Caco-2 (cell line): ENCODE measurements at places on chromosomes 2 and 18.

DNA sequence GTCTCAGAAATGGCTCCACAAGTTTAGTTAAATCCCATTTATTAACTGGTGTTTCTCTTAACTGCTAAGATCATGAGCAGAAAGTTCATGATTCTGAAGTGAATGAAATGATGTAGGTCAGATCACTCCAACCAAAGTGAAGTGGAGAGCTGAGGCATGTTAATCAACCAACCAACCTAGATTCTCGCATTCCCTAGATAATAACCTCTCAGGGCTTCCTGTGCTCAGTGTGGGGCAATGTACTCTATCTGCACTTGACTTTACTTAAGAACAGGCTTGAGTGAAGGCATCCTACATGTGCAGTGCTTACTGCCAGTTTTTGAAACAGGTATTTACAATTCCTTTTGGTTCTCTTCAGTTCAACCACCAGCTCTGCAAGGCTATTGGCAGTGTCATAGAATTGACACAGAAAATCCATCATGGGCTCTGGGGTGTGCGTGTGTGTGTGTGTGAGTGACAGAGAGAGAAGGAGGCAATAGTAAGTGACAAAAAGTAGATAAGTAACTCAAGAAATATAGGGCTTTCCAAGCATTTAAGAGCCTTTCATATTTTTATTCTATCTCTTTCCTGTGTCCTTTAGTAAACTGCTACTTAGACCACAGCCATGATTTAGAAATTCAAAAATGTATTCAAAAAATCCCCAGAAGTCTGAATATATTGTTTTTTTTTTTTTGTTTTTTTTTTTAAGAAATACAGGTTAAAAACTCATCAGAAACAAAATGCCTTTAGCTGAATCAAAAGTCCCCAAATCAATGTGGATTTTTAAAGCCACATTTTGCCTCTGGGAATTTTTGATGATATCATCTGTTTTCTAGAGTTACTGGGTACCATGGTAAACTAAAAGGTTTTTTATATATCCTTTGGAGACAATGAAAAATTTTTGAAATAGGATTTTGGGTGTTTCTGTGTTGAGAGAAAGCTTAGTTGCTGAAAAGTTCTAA, 28.6 kb downstream of the DOCK10 start:
- DNase-seq, result no peak
- H3K4me3 ChIP-seq, result no peak overlapping the region
- H3K27ac ChIP-seq, result no peak overlapping the region
- no peaks in the 10 kb centered on the region for H3K4me1 ChIP-seq
- no peaks in the 10 kb centered on the region for H3K27me3 ChIP-seq

DNA sequence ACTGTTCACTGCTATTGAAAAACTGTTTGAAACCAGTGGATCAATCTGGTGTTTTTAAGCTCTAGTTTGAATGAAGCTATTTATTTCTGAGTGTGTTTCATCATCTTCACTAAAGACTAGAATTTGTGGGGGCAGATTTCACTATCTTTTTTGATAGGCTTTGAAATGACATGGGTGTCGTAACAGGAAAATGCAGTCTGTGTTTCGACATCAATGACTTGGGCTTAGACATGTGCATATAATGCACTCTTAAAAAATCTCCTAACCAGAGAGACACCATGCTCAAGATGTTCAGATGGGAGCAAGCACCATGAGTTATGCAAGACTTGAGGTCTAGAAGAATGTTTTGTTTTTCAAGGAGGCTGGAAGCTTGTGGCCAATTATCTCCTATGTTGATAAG, 221.6 kb downstream of the GPD2 start:
- H3K4me3 ChIP-seq, result no peak overlapping the region
- no peaks in the 10 kb centered on the region for H3K27me3 ChIP-seq
- no peak overlapping the region for H3K27ac ChIP-seq
- DNase-seq, result no peak
- no peaks in the 10 kb centered on the region for H3K36me3 ChIP-seq
- H3K4me1 ChIP-seq, result no peaks in the 10 kb centered on the region

- H3K4me1 ChIP-seq, result no peaks in the 10 kb centered on the region
- H3K4me3 ChIP-seq, result no peak overlapping the region
- H3K27me3 ChIP-seq, result no peaks in the 10 kb centered on the region
- H3K27ac ChIP-seq, result no peak overlapping the region
Measured at GRCh38 chr2:75480971-75481836, 79.5 kb downstream of the EVA1A start.

GRCh38 chr2:125456693-125457363, 1199.1 kb upstream of the GYPC start:
- H3K4me1 ChIP-seq, result no peaks in the 10 kb centered on the region
- no peaks in the 10 kb centered on the region for H3K36me3 ChIP-seq
- no peak for DNase-seq
- H3K4me3 ChIP-seq, result no peak overlapping the region
- H3K27ac ChIP-seq, result no peak overlapping the region

- no peaks in the 10 kb centered on the region for H3K36me3 ChIP-seq
- H3K4me1 ChIP-seq, result no peaks in the 10 kb centered on the region
- no peak overlapping the region for H3K4me3 ChIP-seq
- H3K27me3 ChIP-seq, result no peaks in the 10 kb centered on the region
- DNase-seq, result no peak
- H3K27ac ChIP-seq, result no peak overlapping the region
Measured at GRCh38 chr2:206324869-206325268, 50.4 kb downstream of the ZDBF2 start.

GRCh38 chr2:231390667-231391066, 4.8 kb upstream of the B3GNT7 start:
- DNase-seq, result no peak
- peaks cover 9% of the 10 kb centered on the region; the same call in 1 of the 2 replicates for H3K4me1 ChIP-seq
- no peaks in the 10 kb centered on the region for H3K27me3 ChIP-seq
- no peaks in the 10 kb centered on the region for H3K36me3 ChIP-seq
- no peak overlapping the region for H3K27ac ChIP-seq

DNA sequence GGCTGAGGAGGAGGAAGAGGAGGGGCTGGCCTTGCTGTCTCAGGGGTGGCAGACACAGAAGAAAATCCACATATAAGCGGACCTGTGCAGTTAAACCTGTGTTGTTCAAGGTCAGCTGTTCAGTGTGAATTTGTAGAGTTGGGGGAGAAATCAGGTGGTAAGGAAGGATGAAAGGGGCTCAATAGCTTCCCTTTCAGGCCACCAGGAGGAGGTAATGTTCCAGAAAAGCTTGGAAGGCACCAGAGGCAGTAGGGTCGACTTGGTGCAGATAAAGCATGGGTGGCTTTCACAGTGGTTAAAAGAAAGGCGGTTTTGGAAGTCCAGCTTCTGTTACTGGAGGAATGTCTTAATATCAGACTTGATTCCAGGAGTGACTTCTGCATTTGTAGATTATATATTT, 167.4 kb downstream of the THSD7B start:
- H3K27ac ChIP-seq, result no peak overlapping the region
- no peaks in the 10 kb centered on the region for H3K4me1 ChIP-seq
- H3K4me3 ChIP-seq, result no peak overlapping the region
- peak; percentile 63 for DNase-seq

DNA sequence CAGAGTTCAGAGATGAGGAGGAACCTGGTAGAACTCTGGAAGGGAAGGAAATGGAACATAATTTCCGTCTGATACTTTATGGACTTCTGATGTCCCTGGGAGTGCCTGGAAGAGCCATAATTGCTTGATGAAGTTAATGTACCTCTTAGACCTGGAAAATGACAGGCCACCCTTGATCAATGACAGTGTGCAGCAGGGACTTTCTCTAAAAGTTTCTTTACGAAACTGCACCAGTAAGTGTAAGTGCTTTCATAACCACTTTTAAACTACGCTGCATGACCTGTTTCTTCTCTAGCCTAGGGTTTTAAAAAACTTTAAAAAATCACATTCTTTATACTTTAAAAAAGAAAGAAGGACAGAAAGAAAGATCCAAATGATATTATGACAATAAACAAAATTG, 164.5 kb downstream of the LPIN1 start:
- H3K4me1 ChIP-seq, result no peaks in the 10 kb centered on the region
- no peaks in the 10 kb centered on the region for H3K27me3 ChIP-seq
- no peaks in the 10 kb centered on the region for H3K36me3 ChIP-seq
- DNase-seq, result no peak

DNA sequence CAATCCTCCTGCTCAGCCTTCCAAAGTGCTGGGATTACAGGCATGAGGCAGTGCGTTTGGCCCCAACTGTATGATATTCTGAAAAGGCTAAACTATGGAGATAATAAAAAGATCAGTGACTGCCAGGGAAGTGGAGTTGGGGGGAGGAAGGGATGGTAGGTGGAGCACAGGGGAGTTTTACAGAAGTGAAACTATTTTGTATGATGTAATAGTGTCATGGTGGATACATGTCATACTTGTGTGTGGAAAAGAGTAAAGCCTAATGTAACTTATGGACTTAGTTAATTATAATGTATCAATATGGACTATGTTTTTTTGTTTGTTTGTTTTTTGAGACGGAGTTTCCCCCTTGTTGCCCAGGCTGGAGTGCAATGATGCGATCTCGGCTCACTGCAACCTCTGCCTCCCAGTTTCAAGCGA, 2.9 kb upstream of the GGCX start:
- H3K27me3 ChIP-seq, result no peaks in the 10 kb centered on the region
- H3K4me1 ChIP-seq, result peaks cover 18% of the 10 kb centered on the region
- H3K27ac ChIP-seq, result no peak overlapping the region
- no peak overlapping the region for H3K4me3 ChIP-seq
- no peak for DNase-seq
- H3K36me3 ChIP-seq, result no peaks in the 10 kb centered on the region

DNA sequence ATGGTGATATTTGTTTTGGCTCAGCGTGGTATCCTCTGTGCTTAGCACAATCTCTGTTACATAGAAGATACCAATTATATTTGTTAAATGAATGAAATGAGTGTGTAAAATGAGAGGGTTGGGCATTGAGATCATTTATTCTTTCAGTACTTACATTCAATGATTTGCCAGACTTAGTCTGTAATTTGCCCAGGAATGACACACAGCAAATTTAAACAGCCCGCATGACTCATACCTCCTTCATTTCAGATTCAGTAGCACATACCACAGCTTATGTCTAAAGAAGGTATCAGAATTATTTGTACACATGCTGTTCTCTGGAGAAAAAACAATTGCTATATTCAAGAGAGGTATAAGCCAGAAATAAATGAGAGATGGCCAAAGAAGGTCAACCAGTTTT, 37.0 kb downstream of the KLHL14 start:
- H3K4me1 ChIP-seq, result no peaks in the 10 kb centered on the region
- no peaks in the 10 kb centered on the region for H3K27me3 ChIP-seq
- no peak overlapping the region for H3K27ac ChIP-seq
- H3K4me3 ChIP-seq, result no peak overlapping the region
- no peak for DNase-seq
- no peaks in the 10 kb centered on the region for H3K36me3 ChIP-seq

DNA sequence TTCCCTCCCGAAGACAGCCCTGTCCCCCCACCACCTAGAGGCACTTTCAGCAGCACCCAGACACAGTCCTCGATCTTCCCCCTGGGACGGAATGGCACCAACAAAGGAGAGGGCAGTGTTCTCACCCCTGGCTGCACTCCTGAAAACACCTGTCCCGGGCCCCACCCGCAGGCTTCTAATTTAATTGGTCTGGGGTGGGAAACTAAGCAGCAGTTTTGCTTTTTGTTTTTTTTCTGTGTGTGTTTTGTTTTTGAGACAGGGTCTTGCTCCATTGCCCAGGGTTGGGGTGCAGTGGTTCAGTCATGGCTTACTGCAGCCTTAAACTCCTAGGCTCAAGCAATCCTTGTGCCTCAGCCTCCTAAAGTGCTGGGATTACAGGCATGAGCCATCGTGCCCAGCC, 38.4 kb upstream of the REL start:
- no peaks in the 10 kb centered on the region for H3K36me3 ChIP-seq
- H3K4me1 ChIP-seq, result no peaks in the 10 kb centered on the region
- no peak overlapping the region for H3K27ac ChIP-seq
- H3K27me3 ChIP-seq, result no peaks in the 10 kb centered on the region
- H3K4me3 ChIP-seq, result no peak overlapping the region
